ENCODE measurements at places on chromosomes 3 and 15.

DNA sequence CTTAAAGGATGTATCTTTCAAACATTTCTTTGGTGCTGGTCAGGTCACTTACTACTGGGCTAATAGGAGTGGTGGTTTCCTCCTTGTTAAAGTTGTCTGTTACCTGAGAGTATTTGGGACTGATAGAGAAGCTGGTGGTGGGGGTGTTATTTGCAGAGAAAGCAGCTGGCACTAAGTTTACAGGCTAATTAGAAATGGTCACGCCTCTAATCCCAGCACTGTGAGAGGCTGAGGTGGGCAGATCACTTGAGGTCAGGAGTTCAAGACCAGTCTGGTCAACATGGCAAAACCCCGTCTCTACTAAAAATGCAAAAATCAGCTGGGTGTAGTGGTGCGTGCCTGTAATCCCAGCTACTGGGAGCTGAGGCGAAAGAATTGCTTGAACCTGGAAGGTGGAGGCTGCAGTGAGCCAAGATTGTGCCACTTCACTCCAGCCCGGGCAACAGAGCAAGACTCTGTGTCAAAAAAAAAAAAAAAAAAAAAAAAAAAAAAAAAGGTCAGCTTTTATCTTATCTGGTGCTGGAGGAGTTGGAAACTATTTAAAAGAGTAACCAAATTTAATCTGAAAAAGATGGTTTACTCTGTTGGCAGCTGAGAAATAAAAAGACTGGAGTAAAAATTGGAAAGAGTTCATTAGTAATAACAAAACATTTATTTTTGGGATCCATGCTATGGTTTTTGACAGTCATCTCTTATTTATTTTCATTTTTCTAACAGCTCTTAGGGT is 332.6 kb downstream of the PTPRG start:
- DNase-seq, result no peak

DNA sequence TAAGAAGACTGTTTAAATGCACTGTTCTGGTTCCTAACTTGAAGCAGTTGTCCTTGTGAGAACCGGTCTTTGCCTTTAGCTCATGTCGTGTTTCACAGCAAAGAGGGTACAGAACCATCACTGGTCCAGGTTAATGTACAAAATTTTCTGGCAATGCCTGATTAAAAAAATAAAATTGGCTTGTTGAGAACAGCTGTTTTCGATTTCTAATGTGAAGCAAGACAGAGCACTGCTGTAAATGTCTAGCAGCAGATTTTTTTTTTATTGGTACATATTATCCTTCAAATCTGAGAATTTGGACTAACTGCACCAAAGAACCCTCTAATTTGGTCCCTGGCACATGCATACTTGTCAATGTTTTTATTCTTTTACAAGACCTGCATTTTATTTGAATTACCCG is 103.3 kb downstream of the STT3B start:
- DNase-seq, result no peak

- DNase-seq, result no peak
Observed at GRCh38 chr3:115470254-115470653, 153.1 kb upstream of the GAP43 start.

GRCh38 chr15:96678386-96678785 is 347.9 kb downstream of the NR2F2 start:
- DNase-seq, result no peak

GRCh38 chr3:29195056-29195455 is 85.8 kb upstream of the RBMS3 start:
- DNase-seq, result no peak

GRCh38 chr3:79358327-79358726 is 409.5 kb downstream of the ROBO1 start:
- DNase-seq, result no peak

- DNase-seq, result no peak
Observed at GRCh38 chr15:68447209-68447608, 15.2 kb upstream of the ITGA11 start.

DNA sequence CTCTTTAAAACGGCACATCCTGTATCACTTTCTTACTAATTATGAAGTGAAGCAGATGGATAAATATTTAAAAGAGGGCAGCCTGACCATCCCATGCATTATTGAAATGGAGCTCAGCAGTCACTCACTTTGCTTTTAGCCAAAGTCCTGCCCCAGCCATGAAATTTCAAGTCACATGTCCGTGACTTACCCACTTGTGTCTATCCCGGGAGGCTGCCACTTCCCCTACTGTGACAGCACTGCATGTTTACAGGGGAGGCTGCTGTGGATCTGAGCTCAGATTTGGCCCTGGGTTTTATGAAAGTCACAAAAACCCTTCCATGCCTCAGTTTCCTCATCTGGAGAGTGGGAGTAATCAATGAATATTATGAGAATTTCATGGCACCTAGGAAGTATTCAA is 17.9 kb upstream of the LRRK1 start:
- no peak for DNase-seq
